Stimulated activated CD4-positive, alpha-beta T cell treated with anti-CD3 and anti-CD28 coated beads, TNF-alpha, amount 100 ng/mL, for 48 hours (primary cell): ENCODE measurements at places on chromosomes 7 and 10.

DNA sequence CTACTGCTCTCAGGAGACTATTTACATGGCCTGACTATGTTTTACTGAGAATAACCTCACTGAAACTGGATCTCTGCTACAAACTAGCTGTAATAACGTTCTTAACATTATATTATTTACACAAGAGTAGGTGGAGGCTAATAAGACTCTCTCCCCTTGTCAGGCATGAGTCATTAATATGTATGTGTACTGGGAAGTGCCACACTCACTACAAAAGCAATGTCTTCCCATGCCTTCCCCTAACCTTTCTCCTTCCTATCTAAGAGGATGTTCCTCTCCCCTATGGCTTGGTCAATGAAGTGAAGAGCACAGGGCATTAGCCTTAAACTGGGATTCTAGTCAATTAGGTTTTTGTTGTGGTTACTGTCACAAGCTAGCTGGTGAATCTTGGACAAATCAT lies 147.9 kb downstream of the DGKB start:
- DNase-seq, result no peak

DNA sequence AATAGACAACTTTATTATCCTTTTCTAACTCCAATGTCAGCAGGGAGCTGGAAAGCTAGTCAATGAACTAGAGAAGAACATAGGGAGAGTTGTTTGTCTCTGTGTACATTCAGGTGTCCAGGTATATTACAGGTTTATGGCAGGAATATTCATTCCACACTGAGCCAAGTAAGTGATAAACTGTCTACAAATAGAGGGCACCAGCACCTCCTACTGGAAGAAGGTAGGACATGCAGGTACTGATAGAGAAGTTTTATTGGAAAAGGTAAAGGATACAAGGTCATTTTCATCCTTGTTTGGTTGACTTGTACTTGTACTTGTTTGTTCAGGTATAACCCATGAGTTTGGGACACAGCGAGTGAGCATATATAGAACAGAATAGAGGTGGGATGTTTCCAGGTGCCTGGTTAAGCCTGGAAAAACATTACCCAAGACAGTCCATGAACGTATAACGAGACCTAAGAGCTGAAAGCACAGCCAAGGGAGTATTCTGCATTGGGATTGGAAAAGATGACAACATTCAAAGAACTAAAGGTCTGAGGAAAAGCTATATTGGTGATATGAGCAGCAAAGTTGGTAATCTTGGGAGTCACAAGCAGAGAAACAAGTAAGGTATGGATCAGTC lies 61.4 kb upstream of the PPP1R3C start:
- DNase-seq, result peak; percentile 4

GRCh38 chr10:20195076-20195475 lies 378.8 kb downstream of the PLXDC2 start:
- DNase-seq, result no peak

- DNase-seq, result no peak
These were observed 34.4 kb downstream of the AGR3 start for GRCh38 chr7:16847381-16847860.
